RWPE2 (cell line): ENCODE measurements at places on chromosomes 16 and 17.

- no peak for DNase-seq
Measured at GRCh38 chr16:56115817-56116576, 75.3 kb upstream of the GNAO1 start.

DNA sequence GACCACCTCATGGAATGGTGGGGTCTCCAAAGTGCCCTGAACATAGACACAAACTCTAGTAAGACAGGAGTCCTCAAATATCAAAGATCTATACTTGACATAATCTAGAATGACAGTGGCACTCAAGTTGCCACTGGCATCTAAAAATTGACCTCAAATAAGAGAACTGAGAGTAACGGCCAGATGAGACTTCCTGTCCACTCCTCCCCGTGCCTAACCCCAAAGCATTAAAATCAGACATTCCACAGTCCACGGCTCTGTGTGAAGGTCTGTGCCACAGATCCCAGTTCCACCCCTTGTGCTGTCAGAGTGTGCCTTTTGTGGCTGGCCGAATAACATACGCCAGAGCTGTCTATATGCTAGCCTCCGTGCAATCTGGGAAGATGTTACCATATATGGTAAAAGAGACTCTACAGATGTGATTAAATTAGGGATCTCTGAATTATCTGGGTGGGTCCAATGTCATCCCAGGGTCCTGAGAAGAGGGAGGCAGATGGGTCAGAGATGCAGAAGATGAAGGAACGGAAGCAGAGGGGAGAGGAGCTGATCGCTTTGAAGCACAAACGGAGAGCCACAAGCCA lies 21.0 kb upstream of the EVPL start:
- no peak for DNase-seq

DNA sequence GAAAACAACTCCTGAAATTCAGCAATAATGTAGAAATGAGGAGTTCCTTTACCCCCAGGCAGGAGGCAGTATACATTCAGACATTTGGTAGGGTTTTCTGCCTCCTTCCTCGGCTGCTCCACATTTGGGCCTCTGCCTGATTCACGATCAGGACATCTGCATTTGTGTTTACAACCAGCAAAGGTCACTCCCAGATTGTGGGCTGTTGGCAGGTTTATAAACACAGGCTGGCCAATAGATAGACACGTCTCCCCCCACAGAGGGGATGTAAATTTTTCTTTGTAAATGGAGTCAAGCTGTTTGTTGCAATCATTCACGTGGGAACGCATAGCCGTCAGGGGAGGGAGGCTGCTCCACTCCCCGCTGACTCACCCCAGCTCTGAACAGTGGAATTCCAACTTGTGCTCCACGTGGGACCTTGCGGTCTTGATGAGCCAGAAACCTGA lies 252.1 kb upstream of the N4BP1 start:
- no peak for DNase-seq

DNA sequence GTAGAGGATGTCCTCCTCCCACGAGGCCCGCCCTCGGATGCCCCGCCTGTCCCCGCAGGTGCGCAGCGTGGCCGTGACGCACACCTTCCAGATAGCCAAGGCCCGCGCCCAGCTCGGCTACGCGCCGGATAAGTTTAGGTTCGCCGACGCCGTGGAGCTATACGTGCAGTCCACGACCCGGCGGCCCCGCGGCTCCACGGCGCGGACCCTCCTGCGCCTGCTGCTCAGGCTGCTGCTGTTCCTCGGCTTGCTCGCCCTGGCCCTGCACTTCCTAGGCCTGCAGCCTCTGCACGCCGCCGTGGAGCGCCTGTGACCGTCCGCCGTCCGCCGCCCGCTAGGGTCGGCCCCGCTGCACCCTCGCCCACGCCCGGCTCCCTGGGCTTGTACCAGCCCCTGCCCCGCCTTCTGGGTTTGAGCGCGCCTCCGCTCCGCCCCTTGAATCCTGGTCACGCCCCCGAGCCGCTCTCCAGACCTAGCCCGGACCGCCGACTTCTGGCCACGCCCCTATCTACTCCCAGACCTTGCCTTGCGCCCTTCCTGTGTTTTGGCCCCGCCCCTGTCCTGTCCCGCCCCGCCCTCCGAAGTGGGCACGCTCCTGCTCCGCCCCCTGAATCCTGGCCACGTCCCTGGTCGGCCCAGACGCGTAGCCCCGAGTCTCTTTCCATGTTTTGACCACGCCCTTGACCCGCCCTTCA lies 15.8 kb upstream of the EEF2K start:
- DNase-seq = peak; percentile 100

- no peak for DNase-seq
Measured at GRCh38 chr16:1026057-1026783, 44.6 kb downstream of the SOX8 start.

GRCh38 chr16:61836804-61837393 lies 199.3 kb downstream of the CDH8 start:
- no peak for DNase-seq

DNA sequence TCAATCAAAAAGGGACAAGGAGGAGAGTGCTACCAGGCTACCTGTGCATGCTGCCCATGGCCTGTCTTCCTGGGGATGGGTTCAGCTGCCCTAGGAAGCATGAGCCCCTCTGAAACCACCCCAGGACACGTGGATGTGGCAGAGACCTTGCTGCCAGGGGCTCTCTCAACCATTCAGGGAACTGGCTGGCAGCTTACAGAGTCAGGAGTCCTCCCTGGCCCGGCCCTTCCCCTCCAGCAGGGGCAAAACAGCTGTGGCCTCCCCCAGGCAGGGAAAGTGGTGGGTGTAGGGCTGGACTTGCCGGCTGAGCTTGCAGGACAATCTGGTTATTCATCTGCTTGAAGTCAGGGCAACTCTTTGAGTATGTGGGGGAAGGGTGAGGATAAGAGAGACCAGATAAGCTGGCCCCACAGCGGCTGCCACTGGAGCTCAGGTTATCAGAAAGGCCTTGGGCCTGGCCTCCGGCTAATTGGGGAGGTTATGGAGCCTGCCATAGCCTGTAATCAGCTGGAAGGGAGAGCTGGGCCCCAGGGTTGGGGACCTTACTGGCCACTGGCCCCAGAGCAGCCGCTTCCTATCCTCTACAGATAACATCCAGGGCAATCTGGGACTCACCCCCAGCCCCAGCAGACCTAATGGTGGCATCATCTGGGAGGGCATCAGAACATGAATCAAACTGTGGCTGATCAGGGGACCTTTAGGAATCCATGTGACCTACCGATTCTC lies 5.6 kb upstream of the TBX2 start:
- no peak for DNase-seq

DNA sequence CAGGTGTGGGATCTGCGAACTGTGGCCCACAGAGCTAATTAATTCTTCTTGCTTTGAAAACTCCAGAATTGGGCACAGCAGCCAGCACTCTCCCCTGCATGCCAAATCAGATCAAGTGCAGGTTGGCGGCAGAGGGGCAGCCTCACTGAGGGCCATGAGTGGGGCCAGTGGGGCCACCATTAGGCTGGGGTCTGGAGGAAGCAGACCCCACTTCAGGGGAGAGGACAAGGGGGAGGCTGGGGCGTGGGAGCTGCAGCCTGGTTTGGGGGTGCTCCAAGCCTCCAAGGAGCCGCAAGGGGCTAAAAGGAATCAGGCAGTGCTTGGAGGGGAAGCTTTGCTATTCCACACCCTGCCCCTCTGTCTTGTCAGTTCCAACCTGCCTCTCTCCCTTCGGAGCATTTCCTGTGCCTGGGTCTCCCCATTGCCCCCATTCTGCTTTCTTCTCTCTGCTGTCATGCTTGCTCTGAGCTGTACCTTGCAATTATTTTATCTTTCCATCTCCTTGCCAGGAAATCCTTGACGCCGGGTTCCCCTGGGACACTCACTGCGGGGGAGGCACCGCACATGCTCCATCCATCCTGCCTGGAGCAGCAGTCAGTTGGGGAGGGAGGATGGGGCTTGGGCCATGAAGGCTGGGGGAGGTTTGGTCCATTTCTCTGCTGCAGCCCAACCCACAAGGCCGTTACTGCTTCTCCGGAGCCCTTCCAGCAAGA lies 3.3 kb upstream of the ABCC3 start:
- DNase-seq = no peak

- no peak for DNase-seq
Measured at GRCh38 chr17:57778306-57778705, 33.2 kb upstream of the CCDC182 start.

DNA sequence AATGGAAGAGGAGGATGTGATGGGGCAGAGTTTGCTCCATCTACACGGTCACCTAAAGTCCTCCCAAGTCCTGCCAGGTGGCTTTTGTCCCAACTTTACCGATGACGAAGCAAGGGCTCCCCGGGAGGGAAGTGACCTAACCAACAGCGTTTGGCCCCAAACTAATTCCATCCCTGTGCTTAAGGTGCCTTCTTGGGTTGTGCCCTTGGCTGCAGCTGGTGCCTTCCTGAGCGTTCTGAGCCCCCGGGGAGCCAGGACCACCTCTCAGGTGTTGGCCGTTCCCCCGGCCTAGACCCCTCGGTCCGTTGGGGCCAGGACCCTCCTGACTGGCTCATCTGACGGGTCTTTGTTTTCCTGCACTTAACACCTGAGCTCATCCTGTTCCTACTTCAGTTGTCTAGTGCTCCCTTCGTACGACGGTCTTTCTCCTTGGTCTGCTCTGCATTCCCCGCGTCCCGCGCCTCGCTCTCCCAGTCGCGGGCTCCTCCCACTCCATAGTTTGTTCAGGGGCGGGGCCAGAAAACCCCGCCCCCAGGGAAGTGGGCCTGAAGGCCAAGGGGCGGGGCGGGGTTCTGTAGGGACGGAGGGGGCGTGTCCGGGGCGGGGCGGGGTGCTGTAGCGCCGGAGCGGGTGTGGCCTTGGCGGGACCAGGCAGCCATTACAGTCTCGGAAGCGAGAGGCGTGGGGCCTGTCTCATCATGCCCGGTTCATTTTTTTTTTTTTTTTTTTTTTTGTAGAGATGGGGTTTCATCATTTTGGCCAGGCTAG lies 822 bp upstream of the ZSCAN10 start:
- peak; percentile 97 for DNase-seq

- DNase-seq = no peak
Measured at GRCh38 chr17:39628655-39629493, 2.1 kb downstream of the PPP1R1B start.

DNA sequence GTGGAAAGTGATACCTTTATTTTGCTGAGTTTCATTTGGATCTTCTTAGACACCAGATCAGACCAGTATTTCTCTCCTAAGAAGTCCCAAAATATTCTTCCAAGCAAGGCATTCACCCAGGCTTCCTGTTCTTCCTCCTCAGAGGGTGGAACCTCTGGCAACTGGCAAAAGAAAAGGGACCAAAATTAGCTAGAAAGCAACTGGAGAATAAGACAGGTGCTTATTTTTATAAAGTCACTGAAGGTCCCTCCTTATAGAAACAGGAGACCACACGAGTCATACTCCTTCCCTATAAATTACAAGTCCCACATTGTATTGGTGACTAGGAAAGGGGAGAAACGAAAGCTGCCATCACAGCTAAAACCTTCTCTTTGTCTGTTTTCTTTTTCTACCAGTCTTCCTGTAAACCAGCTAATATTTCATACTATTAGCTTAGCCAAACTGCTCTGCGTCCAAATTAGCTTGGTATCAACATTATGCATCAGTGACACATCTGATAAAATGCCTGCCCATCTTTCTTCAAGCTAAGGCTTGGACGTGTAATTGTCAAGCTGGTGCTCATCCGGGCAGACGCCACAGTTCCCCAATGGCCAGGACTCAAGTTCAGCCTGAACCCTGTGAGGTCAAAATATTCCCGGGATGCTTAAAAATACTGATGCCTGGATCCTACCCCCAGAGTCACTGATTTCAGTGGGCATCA lies 47.5 kb upstream of the ERN1 start:
- no peak for DNase-seq

- no peak for DNase-seq
Measured at GRCh38 chr17:57085448-57086068, 512 bp downstream of the AKAP1 start.

DNA sequence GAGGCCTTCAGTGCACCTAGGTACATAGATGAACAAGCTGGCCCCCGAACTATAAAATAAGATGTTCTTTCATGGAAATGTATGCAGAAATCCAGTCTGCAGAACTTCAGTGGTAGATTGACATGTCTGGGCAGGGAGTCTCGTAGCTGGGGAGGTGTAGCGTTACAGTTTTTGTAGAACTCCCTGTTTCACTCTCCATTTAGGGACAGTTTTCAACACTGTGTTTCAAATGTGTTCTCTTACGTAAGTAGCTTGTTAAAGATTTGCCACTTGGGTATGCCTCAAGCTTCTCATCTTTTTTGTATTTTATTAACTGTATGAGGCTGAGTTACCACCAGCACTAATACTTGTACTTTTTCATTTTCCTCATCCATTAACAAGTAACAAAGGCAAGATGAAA lies 46.6 kb downstream of the PLD6 start:
- DNase-seq = no peak

DNA sequence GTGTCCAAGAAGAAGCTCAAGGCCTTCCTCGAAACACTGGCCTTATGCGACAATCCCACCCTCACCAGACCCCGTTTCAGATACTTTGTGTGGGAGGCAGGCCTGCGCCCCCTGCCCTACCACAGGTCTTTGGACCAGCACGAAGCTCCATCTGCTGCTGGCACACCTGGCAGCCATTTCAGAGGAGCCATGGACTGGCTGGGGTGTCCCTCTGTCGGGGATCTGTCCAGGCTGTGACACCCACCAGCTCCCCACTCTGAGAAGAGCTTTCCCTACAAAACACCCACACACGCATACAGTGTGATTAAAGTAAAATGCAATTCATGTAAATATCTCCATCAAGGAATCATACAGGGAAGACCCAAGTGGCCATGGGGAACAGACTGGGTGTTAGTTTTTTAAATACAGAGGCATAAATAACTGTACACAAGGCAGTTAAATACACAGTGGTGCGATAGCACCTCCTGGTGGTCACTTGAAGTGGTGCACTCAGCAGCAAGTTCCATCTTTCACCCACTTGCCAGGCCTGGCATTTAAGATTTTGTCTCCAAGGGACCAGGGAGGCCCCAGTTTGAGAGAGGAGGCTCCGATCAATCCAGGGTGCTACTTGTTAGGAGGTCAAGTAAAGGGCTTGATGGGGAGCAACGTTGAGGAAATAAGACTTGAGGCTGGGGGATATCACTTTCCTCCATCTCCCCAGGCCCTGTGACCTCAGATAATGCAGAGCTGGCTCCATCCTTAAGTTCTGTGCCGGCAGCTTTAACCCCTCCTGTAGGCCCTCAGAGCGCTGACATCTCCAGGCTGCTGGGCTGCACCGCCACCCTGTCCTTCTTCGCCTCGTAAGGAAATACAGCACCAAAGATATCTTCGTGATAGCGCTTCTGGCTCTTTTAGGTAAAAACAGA lies 43.6 kb downstream of the NOS2 start:
- no peak for DNase-seq

GRCh38 chr16:48611329-48612137 lies 1.6 kb upstream of the N4BP1 start:
- peak; percentile 84 for DNase-seq

- DNase-seq = no peak
Measured at GRCh38 chr16:85571563-85571812, 41.6 kb upstream of the GSE1 start.

GRCh38 chr17:10295728-10296343 lies 77.0 kb downstream of the MYH13 start:
- no peak for DNase-seq
